Stimulated activated naive CD4-positive, alpha-beta T cell (primary cell): ENCODE measurements at places on chromosomes 6 and 20.

DNA sequence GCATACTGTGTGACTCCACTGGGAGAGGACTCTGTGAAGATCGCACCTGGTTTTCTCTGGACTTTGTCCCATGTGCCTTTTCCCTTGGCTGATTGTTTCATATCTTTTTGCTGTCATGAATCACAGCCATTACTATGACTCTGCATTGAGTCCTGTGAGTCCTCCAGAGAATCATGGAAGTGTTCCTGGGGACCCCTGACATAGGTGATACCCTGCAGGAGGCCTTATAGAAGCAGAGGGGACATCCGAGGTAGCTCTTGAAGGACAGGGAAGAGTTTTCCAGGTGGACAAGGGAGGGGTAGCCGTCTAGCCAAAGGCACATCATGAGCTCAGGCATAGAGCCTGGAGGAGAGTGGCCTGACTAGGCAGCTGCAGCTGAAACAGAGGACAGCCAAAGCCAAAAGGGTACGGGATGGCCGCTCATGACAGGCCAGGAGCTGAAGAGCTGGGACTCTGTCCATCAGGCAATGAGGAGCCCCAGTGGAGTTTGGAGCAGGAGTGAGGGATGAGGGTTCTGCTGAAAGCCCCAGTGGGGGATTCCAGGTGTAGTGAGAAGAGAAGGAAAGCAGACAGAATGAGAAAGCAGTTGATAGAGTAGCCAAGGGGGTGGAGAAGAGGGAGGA is 86.6 kb upstream of the TOX2 start:
- DNase-seq = no peak

- peak; percentile 85 for DNase-seq
These were observed 983 bp upstream of the ADISSP start for GRCh38 chr20:3768342-3769130.

DNA sequence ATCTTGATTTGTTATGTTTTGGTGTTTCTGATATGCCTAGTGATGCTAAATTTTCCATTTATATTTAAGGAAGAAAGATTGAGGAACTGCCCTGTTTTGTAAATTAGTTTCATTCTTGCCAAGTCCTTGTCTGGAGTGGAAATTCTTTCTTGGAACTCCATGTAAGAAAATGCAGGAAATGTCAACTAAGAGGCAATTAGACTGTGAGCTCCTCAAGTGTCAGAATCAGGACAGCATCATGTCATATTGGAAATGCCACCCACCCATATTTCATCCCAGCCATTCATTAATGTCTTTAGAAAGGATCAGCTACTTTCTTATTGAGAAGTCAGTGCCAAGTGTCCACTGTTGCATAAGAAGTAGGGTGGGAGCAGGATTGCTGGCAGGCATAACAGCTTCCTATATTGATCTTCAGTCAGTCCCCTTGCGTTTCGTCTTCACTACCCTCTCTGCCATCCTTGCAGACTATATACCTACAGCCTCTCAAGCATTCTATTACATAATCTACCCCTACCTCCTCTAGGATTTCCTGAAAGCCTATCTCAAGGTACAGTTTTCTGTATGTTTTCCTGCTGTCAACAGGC is 42.4 kb downstream of the HAO1 start:
- DNase-seq = no peak

DNA sequence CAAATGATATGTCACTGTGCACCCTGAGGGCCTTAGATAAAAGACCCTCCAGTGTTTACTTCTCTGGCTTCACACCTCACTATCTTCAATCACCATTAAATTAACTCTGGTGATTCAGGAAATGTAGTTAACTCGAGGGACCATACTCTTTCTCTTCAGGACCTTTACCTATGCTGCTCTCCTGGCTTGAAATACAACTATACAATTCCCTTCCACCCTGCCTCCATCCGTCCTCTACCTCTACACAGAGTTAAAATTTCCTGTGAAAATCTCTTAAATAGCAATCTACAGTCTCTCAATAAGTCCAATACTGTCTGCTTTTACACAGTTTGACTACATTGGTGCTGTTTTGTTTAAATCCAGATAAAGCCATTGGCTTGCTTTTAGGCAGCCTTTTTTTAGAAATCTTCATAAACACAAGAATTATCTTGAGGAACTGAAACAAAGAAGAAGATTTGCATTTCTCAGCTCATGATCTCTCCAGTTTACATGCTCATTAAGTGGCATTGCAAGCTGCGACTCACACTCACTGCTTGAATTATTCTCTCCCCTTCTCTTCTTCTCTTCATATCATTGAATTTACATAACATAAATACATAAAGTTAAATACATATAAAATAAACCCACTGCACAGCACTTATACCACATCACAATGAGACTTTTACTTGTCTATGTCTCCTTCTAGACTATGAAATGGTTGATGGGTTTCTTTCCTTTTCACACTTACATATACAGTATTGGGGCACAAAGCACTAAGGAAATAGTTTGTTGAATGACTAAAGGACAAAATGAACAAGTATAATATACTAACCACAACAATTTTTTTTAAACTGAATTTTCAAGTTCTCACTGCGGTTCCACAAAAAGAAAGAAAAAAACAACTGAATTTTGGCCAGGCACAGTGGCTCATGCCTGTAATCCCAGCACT is 239.0 kb upstream of the KCNQ5 start:
- DNase-seq = no peak

DNA sequence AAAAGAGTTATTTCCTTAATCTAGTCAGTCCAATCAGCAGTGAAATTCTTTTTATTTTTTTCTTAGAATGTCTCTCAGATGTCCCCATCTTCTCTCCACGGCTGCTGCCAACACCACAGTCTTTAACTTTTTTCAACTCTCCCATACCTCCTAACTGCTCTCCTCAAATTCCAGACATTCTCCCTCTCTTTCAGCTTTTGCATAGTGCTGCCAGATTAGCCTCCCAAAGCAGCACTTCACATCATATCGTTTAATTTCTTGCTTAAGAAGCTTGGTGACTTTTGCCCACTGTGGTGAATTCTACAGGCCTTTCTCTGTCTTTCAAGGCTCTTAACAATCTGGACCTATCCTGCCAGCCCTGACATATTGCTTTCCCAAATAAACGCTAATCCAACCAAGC is 233.4 kb downstream of the UST start:
- no peak for DNase-seq

DNA sequence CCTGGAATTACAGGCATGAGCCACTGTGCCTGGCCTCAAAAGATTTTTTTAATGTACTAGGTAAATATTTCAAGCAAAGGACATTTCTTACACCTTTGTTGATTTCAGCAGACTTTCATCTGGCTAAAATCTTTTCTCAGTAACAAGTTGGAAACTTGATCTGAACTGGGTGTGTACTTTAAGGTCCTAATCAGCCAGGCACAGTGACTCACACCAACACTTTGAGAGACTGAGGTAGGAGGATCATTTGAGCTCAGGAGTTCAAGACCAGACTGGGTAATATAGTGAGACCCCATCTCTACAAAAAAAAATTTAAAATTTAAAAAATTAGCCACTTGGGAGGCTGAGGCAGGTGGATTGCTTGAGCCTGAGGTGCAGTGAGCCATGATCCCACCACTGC is 7.0 kb upstream of the RALGAPA2 start:
- DNase-seq = no peak
